ENCODE measurements at places on chromosomes 4 and X. TPM values are rescaled to one million over a fixed set of nuclear protein-coding genes. Genes with fewer than 3 reads are reported as not detected.

DNA sequence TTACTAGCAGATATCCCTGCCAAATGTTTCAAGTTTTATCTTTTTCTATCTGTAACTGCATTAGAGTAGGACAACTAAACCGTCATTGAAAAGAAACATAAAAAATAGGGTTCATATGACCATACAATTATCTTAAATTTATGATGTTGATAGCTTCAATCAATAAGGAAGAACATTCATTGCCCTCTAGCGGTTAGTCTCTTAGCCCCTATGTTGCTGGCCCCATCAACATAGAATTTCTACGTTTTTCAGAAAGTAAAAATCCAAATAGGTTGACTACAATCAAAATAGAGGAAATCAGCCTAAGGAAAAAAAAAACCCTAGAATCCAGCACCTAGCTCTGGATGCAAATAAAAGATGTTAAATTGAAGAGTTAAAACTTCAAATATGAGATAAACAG lies 225.1 kb upstream of the ITM2A start:
- DNase-seq: no peak

DNA sequence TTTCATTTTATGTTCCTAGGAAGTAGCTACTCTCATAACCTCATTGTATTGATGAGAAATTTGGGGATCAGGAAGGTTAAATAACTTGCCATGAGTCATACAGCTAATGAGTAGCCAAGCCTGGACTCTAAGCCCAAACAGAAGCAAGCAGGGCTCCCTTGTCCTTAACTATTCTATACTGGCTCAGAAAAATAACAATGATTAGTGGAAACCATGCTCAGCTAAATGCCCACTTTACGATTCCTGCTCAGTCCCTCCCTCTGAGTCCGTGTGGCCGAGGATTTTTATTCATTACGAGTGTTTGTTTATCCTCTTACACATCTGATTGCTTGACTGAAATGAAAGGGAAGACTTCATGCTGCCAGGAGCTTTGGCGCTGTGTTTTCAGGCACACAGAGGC lies 100.9 kb downstream of the SLC34A2 start:
- DNase-seq: no peak

BMX gene
- total RNA-seq: 2.2 TPM

KLKB1 gene
- 0.09 TPM for total RNA-seq

ASMTL gene
- 9.4 TPM for total RNA-seq

DNA sequence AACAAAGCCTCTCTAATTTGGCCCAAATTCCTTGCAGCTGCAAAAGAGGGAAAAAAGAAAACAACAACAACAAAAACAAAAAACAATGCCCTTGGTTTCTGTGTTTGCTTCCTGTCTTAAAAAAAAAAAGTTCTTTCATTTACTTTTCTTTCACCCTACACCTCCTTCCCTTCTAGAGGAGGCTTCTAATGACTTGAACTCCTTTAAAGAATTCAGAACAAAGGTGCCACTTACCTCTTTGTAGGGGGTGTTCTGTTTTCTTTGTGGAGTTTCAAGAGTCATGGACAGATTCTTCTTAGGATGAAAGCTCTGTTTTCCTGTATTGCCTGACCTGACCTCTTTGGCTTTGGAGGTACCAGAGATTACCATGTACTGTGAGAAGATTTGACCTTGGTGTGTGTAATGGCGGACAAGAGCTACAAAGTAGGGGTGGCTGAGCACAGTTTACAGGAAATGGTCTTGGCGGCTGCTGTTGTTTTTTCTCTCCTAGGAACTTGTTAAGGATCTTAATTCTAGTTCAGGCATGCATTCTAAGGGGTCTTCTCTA lies 72.4 kb upstream of the S100G start:
- DNase-seq: no peak

GRCh38 chr4:67723949-67724348 lies 23.0 kb upstream of the UBA6 start:
- no peak for DNase-seq

CTAG2 gene
- total RNA-seq: not detected

LANCL3 gene
- 0.13 TPM for total RNA-seq

GRCh38 chr4:80054375-80054774 lies 18.7 kb downstream of the ANTXR2 start:
- DNase-seq: no peak

CT45A1 gene
- 0.13 TPM for total RNA-seq

DNA sequence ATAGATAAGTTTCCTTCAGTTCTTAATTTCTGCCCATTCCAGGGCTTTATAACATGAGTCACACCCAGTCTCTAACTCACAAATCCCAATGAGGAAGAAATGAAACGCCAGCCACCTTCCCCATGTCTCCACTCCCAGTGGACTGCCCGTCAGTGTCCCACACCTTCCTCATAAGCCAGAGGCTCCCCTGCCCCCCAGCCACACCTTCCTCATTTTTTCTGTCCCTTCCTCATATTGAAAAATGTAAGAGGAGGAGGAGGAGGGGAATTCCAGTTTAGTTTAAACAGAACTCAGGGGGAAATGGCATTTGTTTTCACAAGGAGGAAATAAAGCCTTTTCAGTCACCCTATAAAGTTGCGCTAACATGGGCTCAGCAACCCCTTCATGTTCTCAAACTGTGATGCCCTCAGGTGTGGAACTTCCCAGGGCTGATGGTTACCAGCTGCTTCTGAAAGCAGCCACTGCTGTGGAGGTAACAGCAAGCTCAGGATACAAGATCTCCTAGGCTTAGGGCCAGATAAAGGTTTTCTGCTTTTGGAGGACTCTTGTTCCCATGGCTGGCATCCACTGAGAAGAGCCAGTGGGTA lies 97.8 kb downstream of the PARM1 start:
- DNase-seq: peak; percentile 26

- no peak for DNase-seq
These were observed 79.2 kb upstream of the HS3ST1 start for GRCh38 chr4:11507920-11508319.

GRCh38 chr4:9847968-9848748 lies 66.7 kb downstream of the DRD5 start:
- DNase-seq: no peak

- no peak for DNase-seq
These were observed 35.2 kb upstream of the FAM241A start for GRCh38 chr4:112110059-112110425.

DNA sequence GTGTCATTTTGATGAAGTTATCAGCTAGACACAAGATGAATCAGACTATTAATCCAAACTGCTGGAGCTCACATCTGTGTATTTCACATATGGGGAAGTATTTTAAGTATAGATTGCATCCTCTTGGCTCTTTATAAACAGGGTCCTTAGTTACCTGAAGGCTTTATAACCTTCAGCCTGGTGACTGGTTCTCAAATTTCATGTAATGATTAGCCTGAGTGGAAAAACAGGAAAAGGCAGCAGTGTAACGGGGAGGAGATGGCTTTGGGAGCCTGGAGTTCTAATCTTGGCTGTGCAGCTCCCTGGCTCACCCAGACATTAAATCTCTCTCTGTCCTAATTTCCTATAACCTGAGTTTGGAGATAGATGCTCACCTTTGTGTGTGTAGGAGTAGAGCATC lies 103.8 kb upstream of the HPF1 start:
- DNase-seq: no peak

DNA sequence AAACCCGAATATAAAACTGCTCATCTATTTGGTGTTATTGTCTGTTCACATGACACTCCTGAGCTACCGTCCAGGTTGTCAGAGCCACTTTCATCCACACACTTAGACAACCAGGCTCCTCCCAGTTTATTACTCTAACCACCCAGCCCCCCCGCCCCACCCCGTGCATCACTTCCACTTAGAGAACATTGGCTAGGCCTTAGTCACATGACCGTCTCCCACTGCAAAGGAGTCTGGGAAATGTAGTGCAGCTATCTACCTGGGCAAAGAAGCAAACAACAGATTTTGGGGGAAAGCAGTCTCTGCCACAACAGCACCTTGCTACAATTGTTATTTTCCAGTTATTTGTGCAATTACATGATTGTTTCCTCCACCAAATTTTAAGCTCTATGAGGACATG lies 57.6 kb upstream of the RBPJ start:
- DNase-seq: no peak

SMC1A gene
- total RNA-seq: 15.5 TPM

- DNase-seq: peak; percentile 90
These were observed 632 bp upstream of the PCDH7 start for GRCh38 chr4:30719454-30720020.

GLRA3 gene
- total RNA-seq: not detected

- no peak for DNase-seq
These were observed 5.3 kb upstream of the COMMD8 start for GRCh38 chr4:47468706-47469365.

GRCh38 chrX:115408771-115409400 lies 119.4 kb downstream of the LUZP4 start:
- no peak for DNase-seq

- no peak for DNase-seq
These were observed 17.6 kb downstream of the ARMCX2 start for GRCh38 chrX:101642093-101642492.

PHKA1 gene
- 2.7 TPM for total RNA-seq

MID1IP1 gene
- 9.7 TPM for total RNA-seq

DNA sequence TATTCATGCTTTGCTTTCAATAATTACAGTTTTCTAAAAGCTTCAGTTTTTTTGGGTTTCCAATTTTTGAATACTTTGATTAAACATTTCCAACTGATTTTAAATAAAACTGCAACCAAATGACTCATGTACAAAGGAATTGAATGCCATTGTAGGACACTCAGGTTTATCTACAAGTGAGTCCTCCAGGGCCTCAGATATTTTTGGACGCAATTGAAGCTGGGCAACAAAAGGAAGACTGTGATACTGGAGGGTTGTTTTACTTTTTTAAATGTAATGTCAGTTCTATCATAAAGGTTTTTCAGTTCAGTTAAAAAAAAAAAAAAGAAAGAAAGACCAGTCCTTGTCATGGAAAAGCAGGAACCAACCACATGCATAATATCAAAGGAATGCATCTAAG lies 64.2 kb downstream of the MAGEA10 start:
- no peak for DNase-seq

Measured in muscle of leg (tissue), 16 donors.